ENCODE measurements at places on chromosomes 6 and 20.

GRCh38 chr20:25863536-25864325, 167.1 kb upstream of the ZNF337 start:
- peak; percentile 47 for DNase-seq

DNA sequence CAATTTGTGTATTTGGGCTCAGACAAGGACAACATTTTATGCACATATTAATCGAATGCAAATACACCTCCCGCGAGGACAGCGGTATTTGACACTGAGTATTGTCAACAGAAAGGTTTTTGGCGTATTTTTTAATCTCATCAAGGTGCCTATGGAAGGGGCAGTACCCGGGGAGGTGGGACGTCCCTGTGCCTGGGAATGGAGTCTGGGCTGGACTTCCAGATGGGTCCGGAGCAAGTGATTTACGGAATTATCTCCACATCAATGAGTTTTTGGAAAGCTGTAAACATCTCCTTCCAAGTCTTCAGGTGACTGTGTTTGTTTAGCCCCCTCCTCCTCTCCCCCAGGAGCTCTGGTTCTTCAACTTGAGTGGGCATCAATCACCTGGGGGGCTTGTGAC, 39.8 kb downstream of the PRR18 start:
- DNase-seq, result no peak

- no peak for DNase-seq
These were observed 43.9 kb downstream of the TFEB start for GRCh38 chr6:41691426-41692079.

DNA sequence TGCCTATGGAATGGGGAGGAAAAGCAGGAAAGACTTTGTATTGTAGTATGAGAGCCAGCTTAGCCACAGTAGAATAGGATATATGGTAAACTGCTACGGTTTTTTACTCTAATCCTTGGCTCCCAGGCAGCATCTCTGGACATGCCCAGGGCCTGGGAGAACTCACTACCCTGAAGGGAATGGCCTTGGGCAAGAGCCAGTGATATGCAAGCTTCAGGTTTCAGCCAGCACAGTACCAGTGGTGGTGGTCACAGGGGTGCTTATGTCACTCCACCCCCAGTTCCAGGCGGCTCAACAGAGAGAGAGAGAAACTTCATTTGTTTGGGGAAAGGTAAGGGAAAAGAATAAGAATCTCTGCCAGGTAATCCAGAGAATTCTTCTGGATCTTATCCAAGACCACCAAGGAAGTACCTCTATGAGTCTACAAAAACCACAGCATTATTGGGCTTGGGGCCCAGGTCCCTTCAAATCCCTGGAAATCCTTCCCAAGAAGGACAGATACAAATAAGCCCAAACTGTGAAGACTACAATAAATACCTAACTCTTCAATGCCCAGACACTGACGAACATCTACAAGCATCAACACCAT, 121.2 kb downstream of the THBS2 start:
- no peak for DNase-seq

- no peak for DNase-seq
These were observed 41.7 kb downstream of the SYNE1 start for GRCh38 chr6:152595499-152595898.

DNA sequence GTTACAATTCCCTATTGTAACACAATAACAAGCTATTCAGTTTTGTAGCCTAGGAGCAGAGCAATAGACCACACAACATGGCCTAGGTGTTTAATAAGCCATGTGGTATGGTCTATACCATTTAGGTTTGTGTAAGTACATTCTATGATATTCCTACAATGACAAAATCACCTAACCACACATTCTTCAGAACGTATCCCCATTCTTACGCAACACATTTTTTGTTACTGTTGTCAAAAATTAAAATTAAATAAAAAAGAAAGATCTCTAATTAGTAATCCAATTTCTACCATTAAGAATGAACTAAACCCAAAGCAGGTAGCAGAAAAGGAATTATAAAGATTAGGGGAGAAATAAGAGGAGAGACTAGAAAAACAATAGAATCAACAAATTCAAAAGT, 44.0 kb downstream of the RANBP9 start:
- DNase-seq, result no peak

DNA sequence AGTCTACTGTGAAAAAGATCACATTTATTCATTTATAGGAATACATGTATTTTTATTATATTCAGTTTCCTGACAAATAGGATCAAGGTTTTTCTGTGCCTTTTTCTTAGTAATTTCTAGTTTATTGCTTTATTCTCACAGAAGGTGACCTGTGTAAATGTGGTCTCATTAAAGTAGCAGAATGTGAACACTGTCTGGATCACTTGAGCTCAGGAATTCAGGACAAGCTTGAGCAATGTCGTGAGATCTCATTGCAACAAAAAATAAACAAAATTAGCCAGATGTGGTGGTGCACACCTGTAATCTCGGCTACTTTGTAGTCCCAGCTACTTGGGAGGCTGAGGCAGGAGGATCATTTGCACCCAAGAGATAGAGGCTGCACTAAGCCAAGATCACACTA, 516.7 kb downstream of the CDKAL1 start:
- DNase-seq, result no peak

DNA sequence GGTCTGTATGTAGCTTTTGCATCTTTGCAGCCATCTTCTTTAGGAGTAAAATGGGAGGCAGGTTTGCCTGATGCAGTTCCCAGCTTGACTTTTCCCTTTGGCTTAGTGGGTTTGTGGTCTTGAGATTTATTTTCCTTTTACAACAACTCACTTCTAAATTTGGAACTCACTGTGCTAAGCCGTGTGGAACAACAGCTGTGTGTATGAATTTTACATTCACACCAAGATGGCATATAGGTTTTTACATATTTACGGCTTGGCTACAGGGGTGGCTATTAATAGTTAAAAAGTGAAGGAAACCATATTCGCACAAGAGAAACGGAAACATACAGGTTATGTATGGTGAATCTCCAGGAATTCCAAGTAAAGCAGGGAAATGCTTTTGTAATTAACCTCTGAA, 2.5 kb downstream of the TTLL2 start:
- no peak for DNase-seq

DNA sequence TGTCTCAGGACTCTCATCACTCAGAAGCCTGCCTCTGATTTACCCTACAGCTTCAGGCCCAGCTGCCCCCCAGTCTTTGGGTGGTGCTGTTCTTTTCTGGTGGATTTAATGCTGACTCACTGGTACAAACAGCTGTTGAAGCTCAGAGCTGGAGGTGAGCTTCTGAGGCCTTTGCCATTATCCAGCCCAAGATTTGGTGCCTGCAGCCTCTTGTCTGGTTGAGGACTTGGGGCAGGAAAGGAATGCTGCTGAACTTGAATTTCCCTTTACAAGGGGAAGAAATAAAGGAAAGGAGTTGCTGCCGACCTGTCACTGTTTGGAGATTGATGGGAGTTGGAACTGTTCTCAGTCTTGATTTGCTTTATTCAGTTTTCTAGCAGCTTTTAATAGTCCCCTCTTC, 19.8 kb downstream of the ABCF1 start:
- DNase-seq, result no peak

DNA sequence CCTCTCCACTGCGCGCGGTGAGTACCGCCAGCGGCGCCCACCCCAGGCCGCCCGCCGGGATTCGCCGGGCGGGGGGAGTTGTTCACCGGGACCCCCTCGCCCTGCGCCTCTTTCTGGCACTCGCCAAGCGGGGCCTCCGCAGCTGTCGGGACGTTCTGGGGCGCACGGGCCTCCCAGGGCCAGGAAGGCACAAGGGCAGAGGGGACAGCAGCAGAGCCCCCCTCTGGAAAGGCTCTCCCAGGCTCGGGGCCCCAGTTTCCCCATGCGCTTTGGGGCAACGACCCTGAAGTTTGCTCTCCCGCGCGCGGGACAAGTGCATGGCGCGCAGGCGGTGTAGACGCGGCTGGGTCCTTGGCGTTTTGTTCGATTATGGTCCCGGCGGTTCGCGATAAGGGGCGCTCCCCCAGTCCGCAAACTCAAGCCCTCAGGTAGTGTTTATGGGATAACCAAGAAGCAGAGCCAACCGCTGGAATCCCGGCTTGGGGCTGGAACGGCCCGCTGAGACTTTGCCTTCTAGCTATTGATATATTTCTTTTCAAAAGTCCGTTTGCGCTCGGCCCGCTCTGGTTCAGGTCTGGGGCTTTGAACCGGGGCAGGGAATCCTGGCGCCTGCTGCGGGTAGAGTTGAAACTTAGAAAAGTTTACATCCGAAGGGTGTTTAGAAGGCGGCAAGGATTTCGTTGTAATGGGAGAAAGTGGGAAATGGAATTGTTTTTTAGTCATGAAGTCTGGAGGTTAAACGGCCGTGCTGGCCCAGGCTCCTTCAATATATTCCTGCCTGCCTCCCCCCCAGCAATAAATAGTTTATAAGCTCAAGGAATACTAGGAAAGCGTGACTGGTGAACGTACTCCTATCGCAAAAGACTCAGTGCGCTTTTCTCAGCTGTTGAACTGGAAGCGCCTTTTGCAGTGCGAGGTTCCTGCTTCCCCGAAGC, 595 bp downstream of the EYA2 start:
- peak; percentile 87 for DNase-seq

- no peak for DNase-seq
These were observed 18.2 kb upstream of the EDN1 start for GRCh38 chr6:12271997-12272396.

DNA sequence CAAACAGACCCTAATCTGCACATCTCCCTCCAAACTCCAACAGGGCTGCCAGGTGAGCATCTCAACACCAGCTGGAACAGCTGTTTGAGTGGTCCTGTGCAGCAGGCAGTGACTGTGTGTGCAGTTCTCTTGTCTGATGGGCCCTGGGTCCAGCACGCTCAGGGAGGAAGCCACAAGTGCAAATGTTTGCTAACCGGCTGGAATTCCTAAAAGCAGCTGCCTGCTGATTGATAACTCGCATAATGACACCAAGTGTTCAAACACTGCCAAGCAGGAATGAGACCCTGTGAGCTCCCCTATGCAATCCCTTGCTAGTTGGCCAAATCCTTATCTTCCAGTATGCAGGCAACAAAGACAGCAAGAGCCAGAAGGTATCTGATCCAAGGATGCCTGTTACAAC, 650.6 kb downstream of the CBLN4 start:
- DNase-seq, result no peak

GRCh38 chr6:113842165-113842564, 15.0 kb upstream of the MARCKS start:
- DNase-seq, result no peak

DNA sequence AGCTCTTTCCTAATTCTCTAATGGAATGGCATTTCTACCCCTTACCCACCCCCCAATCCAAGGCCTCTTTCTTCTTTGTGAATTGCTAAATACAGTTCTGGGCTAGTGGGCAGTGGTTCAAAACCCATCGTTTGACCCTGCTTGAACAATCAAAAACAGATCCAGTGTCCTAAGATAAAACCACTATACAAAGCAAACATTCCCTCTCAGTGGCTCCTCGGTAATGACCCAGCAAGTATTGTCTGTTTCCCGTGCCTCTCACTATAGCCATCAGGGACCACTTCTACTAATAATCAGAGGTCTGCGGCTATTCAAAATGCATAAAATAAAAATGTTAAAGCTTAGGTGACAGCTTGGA, 143.5 kb upstream of the AKAP12 start:
- no peak for DNase-seq

DNA sequence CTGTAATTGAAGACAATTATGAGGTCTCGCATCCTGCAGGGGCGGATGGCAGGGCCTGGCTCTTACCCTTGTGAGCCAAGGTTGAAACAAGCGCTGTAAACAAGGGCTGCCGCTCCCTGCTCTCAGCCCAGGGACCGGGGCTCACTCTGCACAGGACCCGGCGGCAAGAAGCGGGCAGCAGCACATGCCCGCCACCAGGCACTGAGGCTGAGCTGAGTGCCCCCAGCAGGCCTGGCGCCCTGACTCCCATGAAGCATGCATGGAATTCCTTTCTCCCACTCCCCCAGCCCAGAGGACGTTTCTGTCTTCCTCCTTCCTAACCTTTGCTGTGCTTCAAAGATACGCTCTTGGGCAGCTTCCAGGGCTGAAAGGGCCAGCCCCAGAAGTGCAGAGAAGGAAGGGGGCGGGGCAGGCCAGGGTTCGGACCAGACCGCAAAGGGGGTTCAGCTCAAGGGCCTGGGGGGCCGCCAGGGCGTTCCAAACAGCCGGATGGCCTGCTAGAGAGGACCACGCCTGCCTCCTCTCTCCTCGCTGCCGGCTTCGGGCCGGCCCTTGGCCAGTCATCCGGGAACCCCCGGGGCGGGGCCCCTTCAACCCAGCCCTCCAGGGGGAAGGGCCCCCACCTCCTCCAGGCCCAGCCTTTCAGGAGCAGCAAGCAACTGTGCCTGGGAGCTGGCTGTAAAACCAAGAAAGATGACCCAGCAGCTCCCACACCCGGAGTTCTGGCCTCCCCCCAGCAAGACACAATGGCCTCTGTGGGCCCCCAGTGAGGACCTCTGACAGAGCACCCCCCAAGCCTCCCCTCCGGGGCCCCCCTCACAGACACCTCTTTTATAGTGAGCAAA, 109.9 kb downstream of the NOL4L start:
- DNase-seq, result peak; percentile 84

Measured in NCI-H526 (cell line).